Thyroid gland (tissue), 4 donors: ENCODE measurements at places on chromosomes 2 and 18. TPM values are rescaled to one million over a fixed set of nuclear protein-coding genes. Genes with fewer than 3 reads are reported as not detected.

The PLEK gene
- total RNA-seq = 12.0 TPM

The CHRNG gene
- total RNA-seq = not detected

The PLCL1 gene
- 9.1 TPM for total RNA-seq

The RGPD3 gene
- total RNA-seq = 0.63 TPM

The PDCD1 gene
- total RNA-seq = 1.7 TPM

The OSBPL6 gene
- 2.3 TPM for total RNA-seq

The PRSS56 gene
- not detected for total RNA-seq

The SIX2 gene
- total RNA-seq = 3.1 TPM

The MC4R gene
- not detected for total RNA-seq

The ALKAL2 gene
- 6.9 TPM for total RNA-seq

- peak overlapping the region; percentile 98 for H3K27ac ChIP-seq
- no peak overlapping the region for H3K4me3 ChIP-seq
- H3K4me1 ChIP-seq = peaks cover 82% of the 10 kb centered on the region
Measured at GRCh38 chr2:217912098-217913024, 90.4 kb downstream of the TNS1 start.

DNA sequence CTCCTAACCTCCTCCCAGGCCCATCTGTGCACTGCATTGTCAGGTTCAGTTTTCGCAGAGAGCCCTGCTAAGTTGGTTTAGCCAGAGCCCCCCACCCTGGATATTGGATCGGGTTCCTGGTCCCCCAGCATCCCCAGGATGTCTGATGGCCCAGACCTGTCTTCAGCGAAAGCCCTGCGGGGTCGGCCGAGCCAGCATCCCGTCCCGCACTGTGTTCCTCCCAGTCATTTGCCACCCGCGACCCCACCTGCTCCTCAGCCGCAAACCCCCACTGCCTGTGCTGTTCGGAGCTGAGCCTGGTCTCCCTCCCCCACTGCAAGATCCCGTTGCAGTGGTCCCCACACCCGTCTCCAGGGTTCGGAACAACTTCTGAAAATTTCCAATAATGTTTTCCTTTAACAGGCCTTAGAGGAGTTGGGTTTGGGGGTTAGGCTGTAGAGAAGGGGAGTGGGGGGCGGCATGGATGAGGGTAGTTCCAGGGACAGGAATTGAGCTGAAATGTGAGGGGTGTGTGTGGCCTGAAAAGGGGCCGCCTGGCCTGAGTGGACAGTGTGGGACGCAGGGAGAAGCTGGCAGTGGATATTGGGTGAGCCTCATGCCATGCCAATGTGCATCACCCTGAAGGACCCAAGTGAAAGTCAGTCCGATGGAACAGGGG lies 1.6 kb upstream of the COPS9 start:
- H3K4me1 ChIP-seq = peaks cover 30% of the 10 kb centered on the region
- H3K27ac ChIP-seq = no peak overlapping the region

DNA sequence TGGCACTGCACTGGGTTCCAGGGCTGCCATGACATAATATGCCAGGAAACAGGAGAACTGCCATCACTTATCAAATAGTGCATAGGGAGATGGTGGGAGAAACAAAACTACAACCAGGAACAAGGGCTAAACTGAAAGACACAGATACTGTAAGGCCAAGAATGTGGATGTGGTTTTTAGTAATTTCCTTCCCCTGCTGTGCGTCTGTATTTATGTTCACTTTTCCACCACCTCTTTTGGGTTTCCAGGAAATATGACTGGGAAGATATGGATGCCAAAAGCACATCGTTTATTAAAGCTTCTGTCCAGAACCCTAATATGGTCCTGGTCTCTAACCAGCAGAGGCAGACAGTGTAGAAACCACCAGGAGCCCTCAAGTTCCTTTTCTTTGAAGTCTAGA lies 759.7 kb upstream of the FANCL start:
- DNase-seq = no peak
- H3K27ac ChIP-seq = no peak overlapping the region
- H3K27me3 ChIP-seq = no peaks in the 10 kb centered on the region
- no peak overlapping the region for H3K4me3 ChIP-seq
- no peaks in the 10 kb centered on the region for H3K36me3 ChIP-seq

GRCh38 chr2:169667583-169667982 lies 26.6 kb downstream of the CFAP210 start:
- H3K4me3 ChIP-seq = no peak overlapping the region
- no peaks in the 10 kb centered on the region for H3K4me1 ChIP-seq
- DNase-seq = no peak
- no peaks in the 10 kb centered on the region for H3K36me3 ChIP-seq

- no peak overlapping the region for H3K4me3 ChIP-seq
- no peaks in the 10 kb centered on the region for H3K36me3 ChIP-seq
- no peaks in the 10 kb centered on the region for H3K4me1 ChIP-seq
- no peak for DNase-seq
Measured at GRCh38 chr2:127193967-127194280, 26.2 kb downstream of the CYP27C1 start.

GRCh38 chr18:3015851-3016250 lies 2.9 kb upstream of the LPIN2 start:
- H3K36me3 ChIP-seq = no peaks in the 10 kb centered on the region
- no peak overlapping the region for H3K4me3 ChIP-seq
- no peaks in the 10 kb centered on the region for H3K27me3 ChIP-seq
- no peak for DNase-seq
- peak overlapping the region; percentile 86 for H3K27ac ChIP-seq
- peaks cover 15% of the 10 kb centered on the region for H3K4me1 ChIP-seq

GRCh38 chr18:61352059-61352458 lies 18.8 kb downstream of the CDH20 start:
- H3K27me3 ChIP-seq = no peaks in the 10 kb centered on the region
- DNase-seq = no peak
- no peaks in the 10 kb centered on the region for H3K36me3 ChIP-seq
- no peak overlapping the region for H3K27ac ChIP-seq

GRCh38 chr2:88737385-88737784 lies 45.9 kb downstream of the RPIA start:
- H3K4me3 ChIP-seq = no peak overlapping the region
- no peak for DNase-seq
- no peak overlapping the region for H3K27ac ChIP-seq

DNA sequence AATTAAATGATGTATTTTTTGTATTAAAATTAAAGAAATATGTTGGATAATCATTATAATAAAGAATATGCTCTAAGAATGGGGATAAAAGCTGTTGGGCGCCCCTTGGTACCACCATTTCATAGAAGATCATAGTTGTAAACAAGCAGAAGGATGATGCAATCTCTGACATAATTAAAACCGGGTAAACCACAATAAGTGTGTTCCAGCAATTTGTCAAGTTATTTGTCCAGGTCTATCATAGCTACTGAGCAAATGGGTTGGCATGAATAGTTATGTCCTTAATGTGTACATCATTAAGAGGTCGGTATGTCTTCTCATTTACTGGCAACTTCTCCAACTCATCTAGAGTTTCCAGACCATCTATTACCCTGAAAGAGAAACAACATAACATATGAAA lies 6.7 kb upstream of the CLK1 start:
- no peak overlapping the region for H3K4me3 ChIP-seq
- no peaks in the 10 kb centered on the region for H3K36me3 ChIP-seq
- no peak for DNase-seq
- H3K4me1 ChIP-seq = no peaks in the 10 kb centered on the region

DNA sequence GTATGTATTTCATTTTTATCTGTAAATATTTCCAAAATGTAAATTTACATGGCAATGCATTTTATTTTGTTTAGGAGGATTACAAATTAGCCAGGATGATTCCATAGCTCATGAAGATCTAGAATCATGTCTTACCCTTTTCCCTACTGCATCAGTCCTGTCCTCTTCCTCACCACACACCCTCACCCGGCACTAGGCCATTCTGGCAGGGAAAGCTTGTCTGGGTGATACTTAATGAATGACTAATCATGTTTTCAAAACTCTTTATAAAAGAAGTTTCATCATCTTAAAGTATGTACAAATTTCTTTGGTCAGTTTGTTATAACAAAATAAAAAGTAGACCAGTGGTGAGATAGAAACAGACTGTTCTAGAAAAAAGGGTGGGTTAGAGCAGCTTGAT lies 283.3 kb upstream of the VWC2L start:
- no peaks in the 10 kb centered on the region for H3K4me1 ChIP-seq
- H3K36me3 ChIP-seq = no peaks in the 10 kb centered on the region
- no peak for DNase-seq
- H3K4me3 ChIP-seq = no peak overlapping the region

- no peak for DNase-seq
- H3K27ac ChIP-seq = peak overlapping the region; percentile 93
- no peaks in the 10 kb centered on the region for H3K27me3 ChIP-seq
- H3K4me1 ChIP-seq = peaks cover 27% of the 10 kb centered on the region
- no peak overlapping the region for H3K4me3 ChIP-seq
- H3K36me3 ChIP-seq = no peaks in the 10 kb centered on the region
Measured at GRCh38 chr18:42196651-42197050, 241.6 kb downstream of the PIK3C3 start.

GRCh38 chr2:204004912-204005311 lies 68.3 kb downstream of the ICOS start:
- H3K4me3 ChIP-seq = no peak overlapping the region
- H3K27me3 ChIP-seq = no peaks in the 10 kb centered on the region
- H3K27ac ChIP-seq = no peak overlapping the region
- H3K36me3 ChIP-seq = no peaks in the 10 kb centered on the region
- DNase-seq = no peak

GRCh38 chr2:218853766-218854165 lies 5.8 kb upstream of the WNT6 start:
- no peaks in the 10 kb centered on the region for H3K4me1 ChIP-seq
- no peak for DNase-seq
- H3K27ac ChIP-seq = no peak overlapping the region
- H3K27me3 ChIP-seq = peaks cover 4% of the 10 kb centered on the region
- no peak overlapping the region for H3K4me3 ChIP-seq

DNA sequence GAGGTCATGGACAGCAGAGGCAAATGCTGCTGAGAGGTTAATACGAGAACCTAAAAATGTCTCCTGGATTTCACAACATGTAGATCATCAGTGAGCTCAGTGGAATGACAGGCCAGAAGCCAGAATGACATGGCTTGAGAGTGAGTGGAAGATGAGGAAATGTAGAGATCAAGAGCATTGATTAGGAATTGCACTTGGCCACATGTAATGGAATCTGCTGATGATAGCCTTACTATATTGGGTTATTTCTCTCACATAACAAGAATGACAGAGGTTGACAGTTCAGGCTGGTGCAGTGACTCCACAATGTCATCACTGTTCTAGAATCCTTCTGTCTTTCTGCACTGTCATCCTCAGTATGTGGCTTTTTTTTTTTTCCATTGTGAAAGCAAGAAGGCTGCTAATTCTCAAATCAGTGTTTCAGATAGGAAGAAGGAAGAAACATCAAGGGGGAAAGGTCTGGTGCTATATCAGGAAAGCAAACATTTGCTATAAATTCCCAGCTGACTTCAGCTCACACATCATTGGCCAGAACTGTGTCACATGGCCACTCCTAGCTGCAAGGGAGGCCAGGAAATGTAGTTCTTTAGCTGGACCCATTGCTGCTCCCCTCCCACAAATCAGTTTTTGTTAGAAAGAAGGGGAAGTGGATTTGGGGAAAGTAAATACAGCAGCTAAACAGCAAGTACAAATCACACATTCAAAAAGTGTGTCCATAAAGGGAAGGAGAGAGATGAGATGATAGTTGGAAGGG lies 127.2 kb downstream of the FAM161A start:
- H3K4me1 ChIP-seq = no peaks in the 10 kb centered on the region
- H3K27me3 ChIP-seq = no peaks in the 10 kb centered on the region
- no peak for DNase-seq
- H3K36me3 ChIP-seq = no peaks in the 10 kb centered on the region
- H3K27ac ChIP-seq = no peak overlapping the region

DNA sequence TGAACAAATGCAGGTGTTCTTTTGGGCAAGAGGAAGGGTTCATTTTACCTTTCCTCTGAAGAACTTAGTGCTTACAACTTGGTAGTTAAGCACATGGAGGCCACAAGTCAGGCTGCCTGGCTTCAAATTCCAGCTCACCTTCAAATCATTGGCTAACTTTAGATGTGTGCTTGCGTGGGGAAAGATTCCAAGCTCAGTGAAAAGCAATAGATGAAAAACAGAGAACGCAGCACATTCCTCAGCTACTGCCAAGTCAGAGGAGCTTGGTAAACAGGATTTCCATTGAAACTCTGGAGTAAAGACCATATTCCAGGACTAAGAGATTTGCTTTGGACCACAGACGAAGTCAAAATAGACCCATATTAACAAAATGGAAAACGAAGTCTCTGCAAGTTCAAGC lies 96.3 kb upstream of the ASB18 start:
- no peaks in the 10 kb centered on the region for H3K27me3 ChIP-seq
- DNase-seq = no peak
- H3K27ac ChIP-seq = no peak overlapping the region
- no peaks in the 10 kb centered on the region for H3K4me1 ChIP-seq

- peaks cover 23% of the 10 kb centered on the region for H3K4me1 ChIP-seq
- no peaks in the 10 kb centered on the region for H3K36me3 ChIP-seq
- peak; percentile 70 for DNase-seq
- peak overlapping the region; percentile 33 for H3K27ac ChIP-seq
- H3K4me3 ChIP-seq = no peak overlapping the region
Measured at GRCh38 chr2:232211743-232212686, 166.5 kb upstream of the ALPP start.

GRCh38 chr2:8855010-8855409 lies 17.6 kb upstream of the KIDINS220 start:
- no peak for DNase-seq
- no peak overlapping the region for H3K4me3 ChIP-seq
- no peaks in the 10 kb centered on the region for H3K36me3 ChIP-seq
- H3K27me3 ChIP-seq = no peaks in the 10 kb centered on the region

DNA sequence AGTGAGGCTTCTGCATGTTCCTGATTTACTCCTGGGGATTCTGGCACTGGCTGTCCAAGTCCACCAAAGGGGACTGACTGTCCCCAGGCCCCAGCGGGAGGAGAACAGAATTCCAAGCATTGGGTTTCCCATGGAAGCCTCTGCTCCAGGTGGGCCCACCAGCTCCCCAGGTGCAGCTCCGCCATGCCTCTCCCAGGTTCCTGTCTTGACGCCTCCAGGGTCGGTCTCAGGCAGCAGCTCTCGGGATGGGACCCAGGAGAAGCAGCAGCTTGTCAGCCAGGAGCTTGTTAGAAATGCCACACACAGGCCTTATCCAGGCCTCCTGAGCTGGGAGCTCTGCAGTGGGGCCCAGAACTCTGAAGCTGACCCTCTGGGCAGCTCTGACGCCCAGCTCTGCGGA lies 47.9 kb downstream of the DCDC2C start:
- H3K36me3 ChIP-seq = no peaks in the 10 kb centered on the region
- no peak overlapping the region for H3K4me3 ChIP-seq
- peaks cover 3% of the 10 kb centered on the region for H3K4me1 ChIP-seq

DNA sequence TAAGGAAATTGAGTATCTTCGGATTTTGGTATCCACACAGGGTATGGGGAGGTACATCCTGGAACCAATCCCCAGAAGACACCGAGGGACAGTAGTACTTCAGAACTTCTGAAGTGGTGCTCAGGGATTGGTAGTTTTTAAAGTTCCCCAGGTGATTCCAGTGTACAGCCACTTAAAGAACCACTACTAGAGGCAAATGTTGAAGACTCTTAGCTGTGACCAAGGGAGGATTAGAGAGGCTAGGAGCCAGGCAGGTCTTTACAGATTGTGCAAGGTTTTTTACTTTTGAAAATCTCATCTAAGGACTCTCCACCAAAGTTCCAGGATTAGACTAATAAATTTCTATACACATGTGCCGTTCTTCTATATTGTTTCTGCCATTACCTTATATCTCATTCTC lies 52.9 kb upstream of the GLS start:
- no peaks in the 10 kb centered on the region for H3K27me3 ChIP-seq
- H3K27ac ChIP-seq = no peak overlapping the region
- no peaks in the 10 kb centered on the region for H3K36me3 ChIP-seq
- peak; percentile 27 for DNase-seq
- peaks cover 4% of the 10 kb centered on the region for H3K4me1 ChIP-seq
- H3K4me3 ChIP-seq = no peak overlapping the region
